Heart right ventricle (tissue), 16 donors: ENCODE measurements at places on chromosomes 2 and 18.

GRCh38 chr2:173524256-173524955 lies 169.7 kb downstream of the CDCA7 start:
- DNase-seq, result no peak

DNA sequence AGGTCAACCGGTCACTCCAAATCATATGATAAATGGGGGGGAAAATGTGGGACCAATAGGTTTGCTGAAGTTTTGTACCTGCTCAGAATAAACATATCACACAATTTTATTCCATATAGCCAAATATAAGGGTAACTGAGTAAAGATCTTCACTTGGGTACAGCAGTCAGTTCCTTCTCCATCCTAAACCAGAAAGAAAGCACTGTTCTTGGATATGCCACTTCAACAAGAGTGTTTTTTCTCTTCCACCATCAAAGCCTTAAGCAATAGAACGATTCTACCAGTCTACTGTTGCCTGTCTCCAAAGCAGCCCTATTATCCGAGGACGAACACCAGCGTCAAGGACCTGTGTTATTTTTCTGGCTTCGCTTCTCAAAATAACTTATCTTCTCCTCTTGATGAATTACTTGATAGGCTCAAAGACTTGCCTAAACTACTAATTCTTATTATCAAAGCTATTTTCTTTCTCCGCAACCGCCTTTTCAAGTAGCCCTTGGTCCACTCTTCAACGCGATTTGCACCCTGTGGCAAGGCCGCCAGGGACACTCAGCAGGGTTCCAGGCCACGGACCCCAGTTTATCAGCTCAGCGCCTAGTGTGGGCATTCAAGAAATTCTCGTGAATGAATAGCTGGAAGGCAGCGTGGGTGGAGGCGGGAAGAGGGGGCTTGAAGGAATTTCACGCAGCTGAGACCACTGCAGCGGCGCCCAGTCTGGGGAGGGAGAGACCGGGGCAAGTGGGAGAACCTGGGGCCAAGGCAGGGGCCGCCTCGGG lies 646 bp downstream of the ALS2 start:
- no peak for DNase-seq

- DNase-seq, result no peak
Measured at GRCh38 chr2:159427048-159427447, 140.5 kb upstream of the WDSUB1 start.

- no peak for DNase-seq
Measured at GRCh38 chr2:97844311-97844859, 131.0 kb downstream of the ZAP70 start.

GRCh38 chr2:71596011-71596410 lies 142.7 kb downstream of the DYSF start:
- DNase-seq, result no peak

- no peak for DNase-seq
Measured at GRCh38 chr2:33084433-33084832, 137.7 kb downstream of the LTBP1 start.

DNA sequence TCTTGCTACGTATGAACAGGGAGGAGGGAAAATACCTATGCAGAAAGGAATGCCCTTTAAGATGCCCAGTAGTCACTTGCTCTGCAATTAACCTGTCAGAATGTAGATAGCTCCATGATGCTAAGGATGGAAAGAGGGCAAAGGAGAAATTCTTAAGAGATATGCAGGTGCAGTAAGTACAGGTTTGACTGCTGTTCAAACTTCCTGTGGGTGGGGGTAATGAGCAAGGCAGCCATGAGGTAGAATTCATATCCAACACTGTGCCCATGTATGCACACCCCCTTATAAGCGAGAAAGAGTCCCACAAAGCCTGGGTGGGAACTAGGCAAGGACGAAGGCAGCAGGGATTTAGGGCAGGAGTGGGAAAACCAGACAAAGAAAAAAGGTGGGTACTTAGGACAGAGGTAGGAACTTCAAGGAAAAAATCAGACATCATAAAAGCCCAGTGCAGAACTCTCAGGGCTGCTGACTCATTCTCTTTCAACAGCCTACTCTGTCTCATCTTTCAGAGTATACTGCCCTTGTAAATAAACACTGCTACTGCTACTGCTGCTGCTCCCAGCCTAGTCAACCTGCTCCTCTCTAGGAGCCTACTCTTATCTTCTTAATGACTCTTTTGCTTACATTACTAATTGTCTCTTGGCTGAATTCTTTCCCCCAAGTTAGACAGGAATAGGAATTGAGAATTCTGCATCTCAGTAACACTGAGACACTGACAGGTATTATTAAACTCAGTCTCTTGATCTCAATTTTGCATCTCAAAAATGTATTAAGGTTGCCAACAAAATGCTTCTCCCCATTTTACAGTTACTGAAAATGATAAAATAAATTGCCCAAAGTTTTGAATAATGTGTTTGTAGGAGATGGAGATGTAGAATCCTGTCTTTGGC lies 189.0 kb downstream of the PTH2R start:
- no peak for DNase-seq

GRCh38 chr2:16114070-16114469 lies 173.7 kb downstream of the MYCN start:
- no peak for DNase-seq

GRCh38 chr2:31138037-31138962 lies at the start of gene GALNT14:
GALNT14 (minus strand) TSS chr2:31138440; CDS start chr2:31138086, 354 bp downstream.
- DNase-seq, result peak; percentile 28

GRCh38 chr18:63590373-63590772 lies 3.2 kb downstream of the SERPINB13 start:
- no peak for DNase-seq

DNA sequence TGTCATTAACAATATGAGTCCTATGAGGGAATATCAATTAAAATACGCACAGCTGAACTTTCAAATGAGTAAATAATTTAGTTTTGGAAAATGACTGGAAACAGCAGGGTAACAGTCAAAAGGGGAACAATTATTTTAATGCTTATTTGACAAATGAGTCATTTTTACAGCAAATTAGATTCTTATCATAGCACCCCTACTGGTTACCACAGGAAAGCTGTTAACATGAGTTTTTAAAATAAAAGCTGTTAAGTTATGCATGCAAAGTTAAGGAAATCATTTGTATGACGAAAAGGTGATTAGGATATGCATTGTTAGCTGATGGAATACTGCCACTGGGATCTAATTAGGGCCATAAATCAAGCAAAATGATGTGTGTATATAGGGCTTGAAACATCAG lies 435.1 kb upstream of the MEIS1 start:
- no peak for DNase-seq

- DNase-seq, result no peak
Measured at GRCh38 chr2:73022024-73022568, 49.4 kb downstream of the SFXN5 start.

GRCh38 chr2:7020059-7020458 lies 102.8 kb downstream of the RNF144A start:
- DNase-seq, result no peak

DNA sequence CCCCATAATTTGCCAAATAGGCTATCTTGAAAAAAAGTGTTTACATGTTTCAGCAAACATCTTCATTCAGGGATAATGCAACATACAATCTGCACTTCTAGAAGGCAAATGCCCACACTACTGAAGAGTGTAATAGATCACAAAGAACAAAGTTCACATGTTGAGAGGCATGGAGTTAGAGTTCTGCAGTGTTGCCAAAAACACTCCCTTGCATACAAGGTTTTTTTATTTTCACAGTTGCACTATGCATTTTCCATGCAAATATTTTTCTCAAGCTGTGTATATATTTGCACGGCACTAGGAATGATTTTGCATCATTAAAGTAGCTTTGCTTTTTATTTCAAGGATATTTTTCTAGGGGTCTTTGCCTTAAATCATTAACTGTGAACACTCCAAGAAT lies 409.9 kb downstream of the THSD7B start:
- DNase-seq, result no peak

DNA sequence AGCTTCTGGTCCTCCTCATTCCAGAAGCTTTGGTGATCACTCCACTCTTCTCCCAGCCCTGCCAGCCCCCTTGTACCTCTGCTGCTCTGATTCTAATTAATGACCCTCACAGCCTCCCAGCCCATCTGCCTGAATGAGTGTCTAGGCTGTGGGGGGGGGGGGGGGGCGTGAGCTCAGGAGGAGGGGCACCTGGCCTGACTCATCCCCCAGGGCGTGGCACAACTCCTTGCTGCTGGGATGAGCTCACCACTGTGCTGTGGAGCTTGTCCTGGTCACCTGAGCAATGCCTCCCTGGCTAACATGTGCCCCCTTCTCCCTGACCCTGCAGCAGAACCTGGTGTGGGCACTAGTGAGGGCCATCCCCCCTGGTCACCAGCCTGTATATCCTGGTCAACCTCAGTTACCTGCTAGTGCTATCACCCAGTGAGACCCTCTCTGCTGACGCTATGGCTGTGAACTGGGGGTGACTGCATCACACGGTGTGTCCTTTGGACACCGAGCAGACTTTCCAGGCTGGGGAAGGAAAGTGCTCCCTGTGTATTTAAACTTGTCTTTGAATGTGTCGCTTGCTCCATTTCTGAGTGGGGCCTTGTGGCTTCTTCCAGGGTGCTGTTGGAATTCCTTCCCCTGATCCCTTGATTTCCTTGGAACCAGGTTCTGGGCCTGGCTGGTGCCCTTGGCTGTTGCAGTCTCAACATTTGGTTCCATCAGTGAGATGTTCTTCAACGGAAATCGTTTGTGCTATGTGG lies 41.5 kb upstream of the PUM2 start:
- no peak for DNase-seq

GRCh38 chr2:74081763-74082110 lies 66.0 kb downstream of the BOLA3 start:
- no peak for DNase-seq

- no peak for DNase-seq
Measured at GRCh38 chr2:230209422-230210051, 10.2 kb downstream of the SP110 start.

- no peak for DNase-seq
Measured at GRCh38 chr2:126510356-126510755, 145.6 kb upstream of the GYPC start.

DNA sequence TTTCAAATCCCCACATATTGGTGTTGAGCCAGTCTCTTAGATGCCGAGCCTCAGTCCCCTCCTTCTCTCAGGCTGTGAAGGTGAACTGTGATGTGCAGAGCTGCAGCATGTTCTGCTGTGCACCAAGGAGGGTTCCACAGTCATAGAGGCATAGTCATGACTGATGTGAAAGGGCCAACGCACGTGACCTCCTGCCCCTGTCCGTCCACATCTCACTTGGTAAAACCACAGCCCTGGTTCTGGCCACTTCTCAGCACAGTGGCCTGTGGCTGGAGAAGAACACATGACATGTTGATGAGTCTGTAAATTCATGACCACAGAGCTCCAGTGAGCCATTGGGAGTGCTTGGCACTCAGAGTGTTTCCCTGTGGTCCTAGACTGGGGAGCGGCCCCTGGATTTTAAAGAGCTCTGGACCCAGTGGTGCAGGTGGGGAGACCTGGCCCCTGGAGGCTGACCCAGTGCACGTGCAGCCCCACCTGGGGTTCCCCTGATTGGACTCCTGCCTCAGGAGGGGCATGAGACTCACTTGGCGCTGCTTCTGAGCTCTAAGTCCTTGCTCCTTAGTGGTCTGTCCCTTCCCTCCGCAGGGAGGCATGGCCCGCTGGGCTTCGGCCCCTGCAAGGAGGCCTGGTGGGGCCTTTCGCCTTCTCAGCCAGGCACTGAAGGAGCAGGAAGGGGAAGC lies 25.3 kb downstream of the INPP4A start:
- no peak for DNase-seq

- no peak for DNase-seq
Measured at GRCh38 chr2:125707611-125708010, 948.3 kb upstream of the GYPC start.

DNA sequence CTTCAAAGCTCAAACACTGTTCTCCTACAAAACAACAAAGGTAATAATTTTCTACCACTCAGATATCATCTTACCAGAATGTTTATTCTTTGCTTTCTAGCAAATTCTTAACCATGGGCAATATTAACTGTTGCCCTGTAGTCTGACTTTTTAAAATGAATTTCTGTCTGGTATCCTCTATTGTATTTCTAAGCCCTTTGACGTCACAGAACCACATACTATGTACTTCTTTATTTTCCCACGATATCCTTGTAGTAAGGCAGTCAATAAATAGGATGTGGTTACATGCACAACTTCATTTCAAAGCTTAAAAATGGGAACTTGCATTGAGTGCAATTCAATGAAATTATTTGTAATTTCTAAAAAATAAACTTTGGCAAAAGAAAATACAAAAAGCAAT lies 58.7 kb downstream of the THADA start:
- DNase-seq, result no peak

GRCh38 chr2:170073288-170073687 lies 104.7 kb upstream of the MYO3B start:
- DNase-seq, result peak; percentile 13

- DNase-seq, result no peak
Measured at GRCh38 chr18:55425698-55426097, 162.3 kb downstream of the TCF4 start.

DNA sequence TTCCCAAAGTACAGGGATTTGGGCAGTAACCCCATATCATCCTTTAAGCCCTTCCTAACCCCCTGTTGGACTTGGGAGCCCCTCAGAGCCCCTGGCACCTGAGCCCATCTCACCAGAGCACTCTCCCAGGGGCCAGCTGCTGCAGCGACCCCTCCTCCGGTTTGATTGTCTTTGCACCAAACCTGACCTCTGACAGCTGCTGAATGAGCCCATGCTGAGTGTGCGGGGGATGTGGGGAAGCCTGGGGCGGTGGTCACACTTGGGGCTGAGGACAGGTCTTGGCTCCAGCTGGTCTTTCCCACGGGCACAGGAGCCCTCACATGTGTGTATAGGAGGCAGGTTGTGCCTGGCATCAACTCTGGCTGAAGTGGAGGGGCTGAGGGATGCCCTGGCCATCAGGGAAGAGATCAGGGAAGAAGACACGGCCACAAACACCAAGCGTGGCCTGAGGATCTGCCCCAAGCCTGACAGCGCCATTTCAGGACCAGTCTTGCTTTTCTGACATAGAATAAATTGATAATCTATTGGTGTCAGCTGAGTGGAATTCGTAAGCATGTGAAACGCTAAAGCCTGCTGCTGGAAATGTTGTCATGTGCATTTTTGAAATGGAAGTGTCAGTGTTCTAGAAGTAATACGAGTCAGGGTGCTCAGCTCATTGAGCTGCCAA lies 102.4 kb downstream of the ACKR3 start:
- no peak for DNase-seq

DNA sequence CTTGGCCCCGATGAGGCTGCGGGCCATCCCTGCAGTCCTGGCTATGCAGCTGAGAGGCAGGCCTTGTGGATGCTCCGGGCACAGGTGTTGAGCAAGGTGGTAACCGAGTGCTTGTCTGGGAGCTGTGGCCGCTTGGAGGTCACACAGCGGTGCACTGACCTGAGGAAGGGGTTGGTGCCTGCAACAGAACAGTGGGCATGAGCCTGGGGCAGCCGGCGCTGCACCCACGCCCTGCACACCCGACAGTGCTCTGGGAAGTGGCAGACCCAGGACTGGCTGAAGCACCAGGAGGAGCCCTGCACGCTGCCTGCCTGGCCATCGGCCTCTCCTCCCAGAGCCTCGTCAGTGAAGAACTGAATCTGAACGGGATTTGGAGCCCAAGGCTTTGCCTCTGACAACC lies 8.2 kb upstream of the POTEE start:
- DNase-seq, result no peak

GRCh38 chr2:163595028-163595427 lies 140.8 kb downstream of the FIGN start:
- DNase-seq, result no peak
